CD4-positive, alpha-beta T cell (primary cell): ENCODE measurements at places on chromosomes 2 and 18. TPM values are rescaled to one million over a fixed set of nuclear protein-coding genes. Genes with fewer than 3 reads are reported as not detected.
A peak's percentile ranks its signal among the peaks of the same experiment; 100 is the strongest.

- no peak for DNase-seq
- H3K4me1 ChIP-seq = no peaks in the 10 kb centered on the region
- H3K27ac ChIP-seq = no peak overlapping the region
- no peak overlapping the region for H3K4me3 ChIP-seq
- no peaks in the 10 kb centered on the region for H3K27me3 ChIP-seq
- no peaks in the 10 kb centered on the region for H3K36me3 ChIP-seq
These were observed 38.4 kb upstream of the GAREM1 start for GRCh38 chr18:32509111-32509510.

GRCh38 chr18:3970929-3971328, 484.2 kb downstream of the DLGAP1 start:
- no peak for DNase-seq
- H3K4me3 ChIP-seq = no peak overlapping the region
- H3K4me1 ChIP-seq = no peaks in the 10 kb centered on the region
- H3K27ac ChIP-seq = no peak overlapping the region
- H3K36me3 ChIP-seq = no peaks in the 10 kb centered on the region

- peaks cover 50% of the 10 kb centered on the region for H3K4me1 ChIP-seq
- peak overlapping the region; percentile 86 for H3K4me3 ChIP-seq
- peak overlapping the region; percentile 40 for H3K27ac ChIP-seq
- peak; percentile 28 for DNase-seq
These were observed 644 bp downstream of the PTGR3 start for GRCh38 chr18:75208155-75208835.

DNA sequence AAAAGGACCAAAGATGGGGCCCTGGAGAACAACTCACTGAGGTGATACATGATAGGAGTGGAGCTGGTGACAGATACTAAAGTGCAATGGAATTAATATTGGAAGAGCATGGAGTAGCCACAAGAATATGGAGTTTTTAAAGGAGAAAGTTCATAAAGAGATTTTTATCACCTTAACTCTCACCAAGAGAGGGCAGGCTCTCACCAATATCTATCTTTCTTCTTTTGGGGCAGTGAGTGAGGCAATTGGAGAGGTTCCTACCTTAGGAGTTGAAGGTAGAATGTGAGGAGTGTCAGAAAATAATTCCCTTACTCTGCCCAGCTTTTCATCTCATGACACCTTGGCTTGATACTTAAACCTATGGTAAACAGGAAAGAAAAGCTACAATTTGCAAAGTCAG, 233.7 kb upstream of the CWC22 start:
- no peaks in the 10 kb centered on the region for H3K4me1 ChIP-seq
- H3K36me3 ChIP-seq = no peaks in the 10 kb centered on the region
- no peaks in the 10 kb centered on the region for H3K27me3 ChIP-seq
- no peak overlapping the region for H3K4me3 ChIP-seq
- H3K27ac ChIP-seq = no peak overlapping the region

The MROH2A gene
- total RNA-seq = not detected

The SERPINB3 gene
- total RNA-seq = not detected
